ENCODE measurements at places on chromosomes 3 and 15. TPM values are rescaled to one million over a fixed set of nuclear protein-coding genes. Genes with fewer than 3 reads are reported as not detected.

Gene CLRN1
- total RNA-seq, result not detected

Gene FRMD4B
- total RNA-seq, result 174 TPM

Gene GOLGA8M
- total RNA-seq, result not detected

Gene LSG1
- total RNA-seq, result 66.3 TPM

Gene GOLGA8J
- total RNA-seq, result not detected

Gene CMTM7
- total RNA-seq, result 46.2 TPM

Gene ZPLD1
- not detected for total RNA-seq

Gene AGBL1
- under 0.01 TPM for total RNA-seq

Gene GRM7
- total RNA-seq, result under 0.01 TPM

Gene GREM1
- 0.98 TPM for total RNA-seq
